ENCODE measurements at places on chromosomes 1 and 21.

DNA sequence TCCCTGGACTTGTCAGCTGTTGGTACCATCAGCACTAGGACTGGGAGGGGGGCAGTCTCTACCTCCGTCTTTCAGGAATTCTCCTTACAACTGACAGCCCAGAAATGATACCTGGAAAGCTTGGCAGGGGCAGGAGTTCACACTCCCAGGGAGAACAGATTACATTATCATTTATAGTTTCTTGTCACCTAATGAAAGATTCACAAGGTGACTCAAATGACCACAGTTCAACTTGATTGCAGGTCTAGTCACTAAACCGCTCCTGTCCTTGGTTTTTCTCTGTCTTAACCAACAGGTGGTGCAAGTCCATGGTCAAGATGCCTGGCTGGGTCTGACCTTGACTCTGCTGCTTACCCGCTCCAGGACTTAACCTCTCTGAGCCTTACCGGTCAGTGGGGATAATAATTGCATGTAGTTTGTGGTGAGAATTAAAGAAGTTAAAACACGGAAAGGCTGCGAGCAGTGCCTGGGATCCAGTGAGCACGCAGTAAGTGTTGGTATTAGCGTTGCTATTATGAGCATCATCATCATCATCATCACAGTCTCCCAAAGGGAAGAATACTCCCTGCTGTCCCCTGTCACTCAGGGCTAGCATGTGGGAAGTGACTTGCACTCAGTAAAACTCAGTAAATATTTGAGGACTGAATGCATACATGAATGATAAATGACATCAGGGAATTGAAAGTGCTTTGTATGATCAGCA, 125.3 kb upstream of the CD34 start:
- ATAC-seq = no peak

- no peak for ATAC-seq
These were observed 226.6 kb upstream of the ZRANB2 start for GRCh38 chr1:71307451-71307850.

- no peak for ATAC-seq
These were observed 188.9 kb downstream of the RRAGC start for GRCh38 chr1:38670544-38671122.

- no peak for ATAC-seq
These were observed 100.3 kb downstream of the BEND5 start for GRCh38 chr1:48676376-48676775.

- no peak for ATAC-seq
These were observed 73.4 kb downstream of the UCK2 start for GRCh38 chr1:165900576-165901380.

GRCh38 chr21:27688773-27689172, 721.9 kb upstream of the ADAMTS5 start:
- no peak for ATAC-seq

All from activated T-helper 17 cell treated with anti-CD3 and anti-CD28 coated beads, Interleukin-2, amount 50 U/mL, for 72 hours (primary cell).